AG09309 (cell line): ENCODE measurements at places on chromosomes 1 and 21.

DNA sequence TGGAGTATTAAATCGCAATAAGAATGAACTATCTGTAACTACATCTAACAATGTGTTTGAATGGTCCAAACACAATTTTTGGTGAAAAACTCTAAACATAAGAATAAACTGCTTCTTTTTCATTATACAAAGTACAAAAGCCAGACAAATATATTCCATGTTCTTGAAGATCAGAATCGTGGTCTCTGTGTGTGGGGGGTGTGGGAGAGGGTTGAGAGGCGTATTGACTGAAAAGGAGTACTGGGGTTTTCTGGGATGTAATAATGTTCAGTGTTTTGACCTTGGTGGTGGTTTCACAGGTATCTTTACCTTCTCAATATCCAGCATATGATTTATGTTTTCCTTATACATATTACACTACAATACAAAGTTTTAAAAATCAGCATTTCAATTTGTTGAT lies 764 bp upstream of the CFH start:
- DNase-seq, result no peak

DNA sequence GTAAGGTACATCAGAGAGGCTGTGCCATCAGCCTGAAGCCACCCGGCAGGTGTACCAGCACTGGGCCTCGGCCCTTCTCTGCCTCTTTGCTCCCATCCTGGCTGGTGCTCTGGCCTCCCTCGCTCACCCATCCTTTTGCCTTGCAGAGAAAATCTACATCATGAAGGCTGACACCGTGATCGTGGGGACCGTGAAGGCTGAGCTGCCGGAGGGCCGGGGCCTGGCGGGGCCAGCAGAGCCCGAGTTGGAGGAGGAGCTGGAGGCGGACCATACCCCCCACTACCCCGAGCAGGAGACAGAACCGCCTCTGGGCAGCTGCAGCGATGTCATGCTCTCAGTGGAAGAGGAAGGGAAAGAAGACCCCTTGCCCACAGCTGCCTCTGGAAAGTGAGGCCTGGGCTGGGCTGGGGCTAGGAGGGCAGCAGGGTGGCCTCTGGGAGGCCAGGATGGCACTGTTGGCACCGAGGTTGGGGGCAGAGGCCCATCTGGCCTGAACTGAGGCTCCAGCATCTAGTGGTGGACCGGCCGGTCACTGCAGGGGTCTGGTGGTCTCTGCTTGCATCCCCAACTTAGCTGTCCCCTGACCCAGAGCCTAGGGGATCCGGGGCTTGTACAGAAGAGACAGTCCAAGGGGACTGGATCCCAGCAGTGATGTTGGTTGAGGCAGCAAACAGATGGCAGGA lies 24.5 kb upstream of the TNFRSF1B start:
- no peak for DNase-seq

DNA sequence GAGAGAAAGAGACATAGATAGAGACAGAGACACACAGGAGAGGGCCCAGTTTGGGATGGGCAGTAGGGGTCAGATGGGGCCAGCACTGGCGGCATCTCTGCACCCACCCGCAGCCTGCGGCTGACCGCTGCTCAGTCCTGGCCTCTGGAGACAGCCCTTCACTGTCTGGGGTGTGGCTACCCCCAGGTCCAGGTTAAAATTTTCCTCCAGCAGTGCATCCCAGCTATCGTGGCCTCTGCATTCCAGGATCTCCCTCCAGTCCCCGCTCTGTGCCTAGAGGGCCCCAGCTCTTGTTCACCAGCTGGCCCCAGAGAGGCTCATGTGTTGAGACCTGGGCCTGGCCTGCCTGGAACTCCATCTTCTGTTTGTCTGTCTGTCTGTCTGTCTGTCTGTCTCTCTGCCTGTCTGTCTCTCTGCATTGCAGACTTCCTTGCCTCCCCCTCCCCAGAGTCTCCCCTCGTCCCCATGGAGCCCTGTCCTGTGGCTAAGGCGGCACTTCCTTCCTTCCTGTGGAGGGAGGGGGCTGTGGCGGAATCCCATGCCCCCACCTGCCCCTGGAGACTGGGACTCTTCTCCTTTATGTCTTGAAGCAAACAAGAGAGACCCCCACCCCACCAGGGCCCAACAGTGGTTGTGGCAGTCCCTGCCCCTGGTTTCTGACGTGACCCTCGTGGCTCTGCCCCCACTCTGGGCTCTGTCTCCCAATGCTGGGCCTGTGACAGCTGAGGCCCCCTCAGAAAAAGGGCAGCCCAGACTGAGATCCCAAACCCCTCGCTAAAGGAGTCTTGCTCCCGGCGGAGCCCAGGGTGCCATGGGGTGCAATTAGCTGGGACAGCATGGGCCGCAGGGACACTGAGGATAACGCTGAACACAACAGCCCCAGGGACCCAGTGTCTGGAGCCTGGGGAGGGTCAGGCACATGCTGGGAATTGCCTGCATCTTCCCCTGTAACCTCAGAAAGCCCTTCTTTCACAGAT lies 241.8 kb downstream of the NPHP4 start:
- DNase-seq, result no peak

GRCh38 chr1:42168391-42168670 lies 3.8 kb upstream of the GUCA2A start:
- no peak for DNase-seq

- DNase-seq, result no peak
These were observed 20.4 kb upstream of the LBR start for GRCh38 chr1:225448146-225448805.

GRCh38 chr1:89908672-89909436 lies 86.1 kb upstream of the ZNF326 start:
- peak; percentile 59 for DNase-seq
